ENCODE measurements at places on chromosomes 7 and 10.

DNA sequence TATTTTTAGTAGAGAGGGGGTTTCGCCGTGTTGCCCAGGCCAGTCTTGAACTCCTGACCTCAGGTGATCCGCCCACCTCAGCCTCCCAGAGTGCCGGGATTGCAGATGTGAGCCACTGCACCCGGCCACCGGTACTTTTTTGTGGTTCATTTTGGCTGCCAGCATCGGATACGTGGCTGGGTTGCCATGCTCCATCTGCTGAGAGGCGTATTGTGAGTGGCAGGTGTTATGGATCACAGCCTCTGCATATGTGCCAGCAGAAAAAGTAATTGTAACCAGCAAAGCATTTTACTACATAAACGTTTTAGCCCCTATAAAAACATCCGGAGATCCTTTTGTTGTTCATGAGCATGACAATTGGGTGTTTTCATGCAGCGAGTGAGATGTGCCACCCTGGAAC, 7.1 kb downstream of the FOXK1 start:
- no peak for DNase-seq

DNA sequence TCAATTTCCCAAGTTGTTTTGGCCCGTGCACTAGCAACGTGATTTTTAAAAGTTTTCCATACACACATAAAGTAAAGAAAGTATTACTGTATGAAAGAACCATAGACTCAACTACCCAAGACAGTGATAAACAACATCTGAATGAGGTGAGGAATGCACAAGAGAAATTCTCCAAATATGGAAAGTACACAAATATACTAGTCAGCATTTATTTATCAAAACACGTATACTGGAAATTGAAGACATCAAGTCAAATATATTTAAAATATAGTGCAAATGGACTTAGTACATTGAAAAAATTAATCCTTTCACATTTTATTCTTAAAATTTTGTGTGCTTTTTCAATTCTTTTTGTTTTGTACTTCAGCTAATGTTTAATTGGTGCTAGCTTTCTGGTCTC, 143.6 kb downstream of the ARL4A start:
- no peak for DNase-seq

GRCh38 chr7:105769901-105770628, 106.3 kb downstream of the ATXN7L1 start:
- DNase-seq, result peak; percentile 65

- no peak for DNase-seq
Measured at GRCh38 chr10:9860045-9860444, 1157.6 kb upstream of the CELF2 start.

DNA sequence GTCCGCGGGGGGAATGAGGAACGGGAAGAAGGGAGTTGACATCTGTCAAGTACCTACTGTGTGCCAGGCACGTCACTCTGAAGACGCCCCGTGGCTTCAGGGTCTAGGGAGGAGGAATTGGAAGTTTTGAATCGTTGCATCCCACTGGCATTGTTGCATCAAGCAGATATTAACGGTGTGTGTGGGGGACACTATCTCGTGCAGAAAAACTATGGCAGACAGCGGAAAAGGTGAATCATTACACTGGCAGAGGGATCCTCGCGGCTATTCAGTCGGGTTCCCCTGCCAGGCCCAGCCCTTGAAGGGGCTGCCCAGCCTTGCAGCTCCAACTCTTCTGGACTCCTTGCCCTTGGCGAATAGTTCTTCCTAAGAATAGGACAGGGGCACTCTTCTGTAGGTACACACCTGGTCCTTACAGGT, 1.0 kb upstream of the KIAA1549 start:
- no peak for DNase-seq

GRCh38 chr10:105075031-105075430, 433.9 kb downstream of the SORCS3 start:
- DNase-seq, result no peak

GRCh38 chr7:106057962-106058927, 53.9 kb downstream of the SYPL1 start:
- DNase-seq, result no peak

DNA sequence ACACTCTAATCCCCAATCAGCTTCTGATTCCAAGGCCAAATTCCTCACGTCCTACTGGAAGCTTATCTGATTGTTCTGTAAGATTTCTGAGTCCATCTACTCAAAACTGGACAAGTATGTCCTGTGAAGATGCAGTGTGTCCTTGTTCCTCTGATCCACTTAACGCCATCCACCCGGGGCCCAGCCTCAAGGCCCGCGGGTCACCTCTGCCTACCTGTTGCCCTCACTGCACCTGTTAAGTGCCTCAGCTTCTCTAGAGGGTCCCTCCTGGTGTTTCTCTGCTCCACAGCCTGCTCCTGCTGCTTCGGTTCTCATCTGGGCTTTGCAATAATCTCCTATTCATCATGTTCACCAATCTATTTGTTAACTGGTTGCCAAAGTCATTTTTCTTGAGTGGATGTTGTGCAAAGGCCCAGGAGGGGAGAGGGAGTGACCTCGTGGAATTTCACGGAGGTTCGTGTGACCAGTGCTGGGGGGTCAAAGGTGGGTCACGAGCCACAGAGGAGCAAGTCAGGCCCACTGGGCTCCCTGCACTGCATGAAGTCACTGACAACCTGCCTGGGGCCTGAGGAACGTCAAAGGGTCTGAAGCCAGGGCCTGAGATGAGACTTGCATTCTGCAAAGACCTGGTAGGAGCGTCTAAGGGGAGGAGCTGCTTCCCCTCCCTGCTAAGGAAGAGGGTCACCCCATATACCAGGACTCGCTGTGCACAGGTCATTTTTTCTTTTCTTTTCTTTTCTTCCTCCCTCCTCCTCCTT, 338.1 kb downstream of the WDR37 start:
- DNase-seq, result no peak

DNA sequence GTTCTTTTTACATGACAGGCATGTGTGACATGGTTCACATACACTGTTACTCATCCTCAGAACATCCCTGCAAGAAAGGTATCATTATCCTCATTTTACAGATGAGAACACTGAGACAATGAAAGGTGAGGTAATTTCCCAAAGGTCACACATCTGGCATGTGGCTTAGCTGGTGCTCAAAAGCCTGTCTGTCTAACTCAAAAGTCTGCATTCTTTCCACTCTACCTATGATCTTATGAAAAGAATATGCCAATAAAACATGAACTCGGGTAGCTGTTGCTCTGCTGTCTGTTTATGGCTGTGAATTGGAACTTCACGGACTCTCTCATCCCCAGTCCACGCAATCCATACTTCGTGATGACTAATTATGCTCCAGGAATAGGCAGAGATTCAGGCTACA, 79.0 kb upstream of the ODAD2 start:
- peak; percentile 19 for DNase-seq

DNA sequence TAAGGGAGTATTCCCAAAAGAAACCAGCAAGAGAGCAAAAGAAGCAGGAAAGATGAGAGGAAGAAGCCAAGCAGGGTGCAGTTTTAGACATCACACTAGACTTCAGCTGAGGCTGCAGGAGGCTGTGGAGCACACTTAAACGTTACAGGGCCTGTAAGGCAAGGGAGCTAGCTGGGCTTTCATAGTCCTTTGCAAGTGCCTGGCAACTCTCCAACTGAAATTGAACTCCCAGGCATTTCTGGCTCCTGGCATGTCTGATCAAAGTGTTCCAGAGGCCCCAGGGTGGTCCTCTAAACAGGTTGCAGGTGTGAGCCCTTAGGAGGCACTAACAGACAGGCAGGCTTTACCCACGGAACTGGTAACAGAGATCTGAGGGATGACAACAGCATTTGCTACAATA, 750.2 kb downstream of the XPNPEP1 start:
- DNase-seq, result no peak

GRCh38 chr10:49277973-49278372, 21.0 kb upstream of the C10orf71 start:
- DNase-seq, result no peak

GRCh38 chr7:140512317-140513000, 33.2 kb upstream of the MKRN1 start:
- DNase-seq, result no peak

GRCh38 chr10:80988755-80989154, 451.1 kb downstream of the SH2D4B start:
- no peak for DNase-seq

DNA sequence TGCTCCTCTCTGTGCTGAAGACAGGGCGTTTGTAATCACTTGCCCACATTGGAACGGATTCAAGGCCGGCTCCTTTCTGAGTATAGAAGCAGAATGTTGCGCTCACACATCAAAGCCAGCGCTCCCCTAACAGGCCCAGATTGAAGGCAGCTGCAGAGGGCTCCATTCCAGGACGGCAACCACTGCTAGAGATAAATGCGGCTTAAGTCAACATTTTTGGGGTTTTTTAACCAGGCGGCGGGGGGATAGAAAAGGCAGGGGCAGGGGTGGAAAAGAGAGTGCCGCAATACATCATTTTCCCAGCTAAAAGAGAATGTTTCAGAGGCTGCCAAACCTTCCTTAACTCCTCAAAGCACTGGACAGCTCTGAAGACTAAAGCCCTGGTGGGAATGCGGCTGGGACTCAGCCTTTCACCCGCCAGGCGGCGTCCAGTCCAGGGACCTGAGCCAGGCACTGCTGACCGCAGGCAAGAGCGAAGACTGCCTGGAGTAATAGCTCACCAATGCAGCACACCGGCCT, 189.6 kb downstream of the TNS3 start:
- peak; percentile 97 for DNase-seq

GRCh38 chr10:89119651-89120050, 87.5 kb downstream of the CH25H start:
- DNase-seq, result no peak

- DNase-seq, result no peak
Measured at GRCh38 chr7:69787736-69788431, 189.6 kb downstream of the AUTS2 start.

- no peak for DNase-seq
Measured at GRCh38 chr7:128708235-128708634, 30.9 kb upstream of the CALU start.

- peak; percentile 15 for DNase-seq
Measured at GRCh38 chr7:129401228-129401966, 32.8 kb upstream of the STRIP2 start.

GRCh38 chr7:43888993-43889945, 17.1 kb downstream of the URGCP start:
- peak; percentile 60 for DNase-seq

Measured in fibroblast of villous mesenchyme (primary cell).